ENCODE measurements at places on chromosomes 1 and 21. TPM values are rescaled to one million over a fixed set of nuclear protein-coding genes. Genes with fewer than 3 reads are reported as not detected.

- no peak for DNase-seq
Observed at GRCh38 chr1:228510803-228511413, 23.7 kb downstream of the RNF187 start.

GRCh38 chr1:154940651-154941194 is 4.2 kb upstream of the PMVK start:
- DNase-seq = no peak

DNA sequence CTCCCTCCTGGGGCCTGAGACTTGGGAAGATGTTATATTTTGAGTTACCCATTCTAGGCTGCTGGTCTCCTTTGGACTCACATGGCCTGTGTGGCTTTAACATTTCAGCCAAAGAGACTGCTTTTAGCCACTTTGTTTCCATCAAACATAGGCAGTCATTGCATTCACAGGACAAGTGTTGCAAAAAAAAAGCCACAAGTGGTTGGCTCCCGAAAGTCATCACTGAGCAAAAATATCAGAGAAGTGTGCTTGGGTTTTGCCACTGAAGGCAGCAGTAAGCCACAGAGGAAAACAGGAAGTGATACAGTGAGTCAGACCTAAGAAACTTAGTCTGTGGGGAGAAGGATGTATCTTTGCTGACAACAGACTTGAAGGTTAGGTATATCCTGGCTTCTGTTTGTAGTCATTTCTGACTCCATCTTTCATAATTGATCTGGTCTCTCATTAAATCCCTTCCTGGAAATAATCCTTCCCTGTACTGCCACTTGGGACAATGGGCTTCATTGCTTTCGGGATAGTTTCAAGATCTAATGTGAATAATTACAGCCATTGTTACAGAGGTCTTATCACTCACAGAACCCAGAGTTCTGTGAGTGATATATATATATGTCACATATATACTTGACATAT is 80.9 kb downstream of the COLGALT2 start:
- peak; percentile 29 for DNase-seq

- DNase-seq = peak; percentile 97
Observed at GRCh38 chr21:36319767-36320420, at the start of gene MORC3. TSS of gene MORC3 (plus strand) at chr21:36320197. CDS start at chr21:36320265, 68 bp downstream.

Gene SIK1
- polyA plus RNA-seq = 14.0 TPM

Gene TMPRSS3
- not detected for polyA plus RNA-seq

Gene TMEM201
- polyA plus RNA-seq = 8.0 TPM

DNA sequence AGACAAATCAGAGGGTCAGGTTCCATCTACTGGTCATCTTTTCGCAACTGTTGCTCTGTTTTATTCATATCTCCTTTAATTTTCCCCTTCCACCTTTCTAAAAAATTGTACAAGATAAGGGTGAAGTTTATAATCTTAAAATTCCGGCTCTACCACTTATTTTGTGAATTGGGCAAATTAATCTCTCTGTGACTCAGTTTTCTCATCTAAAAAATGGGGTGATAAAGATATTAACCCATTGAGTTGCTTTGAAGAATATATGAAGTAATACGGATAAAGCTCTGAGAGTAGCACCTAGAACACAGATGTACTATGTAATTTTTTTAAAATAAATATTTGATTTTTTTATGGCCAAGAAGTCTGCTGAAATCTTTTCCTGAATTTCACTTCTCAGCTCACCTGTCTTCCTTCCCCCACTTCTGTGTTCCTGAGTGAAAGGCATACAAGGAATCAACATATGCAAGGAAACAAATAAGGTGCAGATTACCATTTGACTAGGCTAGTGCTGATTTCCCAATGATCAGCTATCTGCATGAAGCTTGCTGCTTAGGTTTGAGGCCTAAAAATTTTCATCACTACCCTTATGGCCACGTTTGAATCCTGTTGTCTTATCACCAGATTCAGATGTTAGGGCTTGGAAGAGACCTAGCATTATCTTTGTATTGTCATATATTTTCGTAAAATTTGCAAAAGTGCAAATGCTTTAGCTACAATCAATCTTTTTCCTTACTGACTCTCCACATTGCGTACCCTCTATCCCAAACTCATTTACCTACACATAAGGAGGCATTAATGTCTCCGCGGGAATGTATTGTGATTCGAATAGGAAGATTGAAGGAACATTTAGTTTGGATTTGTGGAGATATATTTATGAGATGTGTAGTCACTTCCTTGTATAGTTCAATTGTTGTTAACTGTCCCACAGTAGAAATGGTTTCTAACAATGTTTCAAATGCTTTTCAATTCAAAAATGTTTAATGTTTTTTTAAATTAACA is 718.3 kb upstream of the PTBP2 start:
- no peak for DNase-seq

Gene PLEKHG5
- 3.4 TPM for polyA plus RNA-seq

DNA sequence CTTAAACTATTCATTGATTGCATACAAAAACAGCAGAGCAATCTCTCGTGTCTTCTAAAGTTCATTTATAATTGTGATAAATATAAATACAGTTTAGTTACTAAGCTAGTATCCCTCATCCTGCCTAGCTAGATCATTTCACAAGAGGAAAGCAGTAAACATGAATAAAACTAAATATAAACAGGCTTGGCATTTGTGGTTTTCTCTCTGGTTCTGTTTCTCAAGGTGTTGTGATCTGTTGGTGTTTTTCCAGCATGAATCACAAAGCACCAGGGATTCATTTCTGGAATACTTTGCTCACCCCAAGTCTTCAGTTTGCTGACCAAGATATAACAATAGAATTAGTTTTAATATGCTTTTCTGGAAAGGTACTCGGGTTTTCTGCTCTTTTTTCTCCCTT is 32.7 kb upstream of the GLIS1 start:
- no peak for DNase-seq

DNA sequence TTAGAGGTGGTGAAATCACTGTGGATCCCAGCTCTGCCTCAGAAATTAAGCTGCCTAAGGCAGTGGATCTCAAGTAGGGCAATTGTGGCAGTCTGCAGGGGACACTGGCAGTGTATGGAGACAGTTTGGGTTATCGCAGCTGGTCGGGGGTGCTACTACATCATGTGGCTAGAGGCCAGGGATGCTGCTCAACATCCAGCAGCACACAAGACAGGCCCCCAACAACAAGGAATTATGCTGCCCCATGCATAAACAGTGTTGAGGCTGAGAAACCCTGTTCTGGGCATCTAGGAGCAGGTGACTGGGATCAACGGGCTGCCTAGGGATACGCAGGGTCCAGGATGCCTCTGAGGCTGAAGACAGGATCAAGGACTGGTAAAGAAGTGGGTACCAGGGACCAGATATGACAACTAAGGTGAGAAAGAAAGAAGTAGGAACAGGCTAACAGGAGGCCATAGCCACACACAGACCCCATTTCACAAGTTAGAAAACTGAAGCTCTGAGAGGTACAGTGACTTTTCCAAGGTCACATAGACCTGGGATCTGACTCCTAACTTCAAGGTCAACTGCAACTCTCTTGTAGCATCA is 8.7 kb downstream of the BATF3 start:
- DNase-seq = no peak

Gene CFHR3
- 0.47 TPM for polyA plus RNA-seq

- no peak for DNase-seq
Observed at GRCh38 chr1:192402571-192402970, 85.8 kb downstream of the RGS21 start.

GRCh38 chr1:93822730-93823425 is 56.1 kb downstream of the DNTTIP2 start:
- DNase-seq = no peak

DNA sequence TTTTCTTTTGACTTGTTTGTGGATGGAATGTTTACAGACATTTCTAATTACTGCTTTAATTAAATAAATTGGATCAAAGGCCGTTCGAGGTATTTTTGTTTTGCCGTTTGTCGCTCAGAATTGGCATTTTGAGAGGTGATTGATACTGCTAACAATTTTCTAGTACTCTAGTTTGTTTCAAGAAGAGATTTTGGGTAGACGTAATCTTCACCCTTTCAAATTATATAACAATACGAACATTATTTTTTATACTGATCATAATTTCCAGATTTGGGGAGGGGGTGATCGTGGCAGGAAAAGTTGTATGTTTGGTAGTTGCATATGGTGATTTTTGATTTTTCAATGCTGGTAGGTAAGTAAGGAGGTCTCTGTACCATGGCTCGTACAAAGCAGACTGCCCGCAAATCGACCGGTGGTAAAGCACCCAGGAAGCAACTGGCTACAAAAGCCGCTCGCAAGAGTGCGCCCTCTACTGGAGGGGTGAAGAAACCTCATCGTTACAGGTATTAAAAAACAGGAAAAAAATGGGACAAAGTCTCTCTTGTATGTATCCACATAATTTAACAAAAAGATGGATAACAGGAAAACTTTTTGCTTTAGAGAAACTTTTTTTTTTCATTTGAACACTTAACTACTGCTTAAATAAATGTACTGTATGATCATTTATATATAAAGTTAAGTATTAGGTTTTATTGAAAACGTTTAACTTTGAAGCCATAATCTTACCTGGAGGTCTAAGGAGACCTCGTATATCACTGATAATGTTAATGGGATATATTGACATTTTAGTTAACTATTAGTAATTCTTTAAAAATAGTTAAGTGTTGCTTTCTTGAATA is 1.7 kb downstream of the H3-3A start:
- peak; percentile 26 for DNase-seq

Gene SLC25A34
- 0.19 TPM for polyA plus RNA-seq

DNA sequence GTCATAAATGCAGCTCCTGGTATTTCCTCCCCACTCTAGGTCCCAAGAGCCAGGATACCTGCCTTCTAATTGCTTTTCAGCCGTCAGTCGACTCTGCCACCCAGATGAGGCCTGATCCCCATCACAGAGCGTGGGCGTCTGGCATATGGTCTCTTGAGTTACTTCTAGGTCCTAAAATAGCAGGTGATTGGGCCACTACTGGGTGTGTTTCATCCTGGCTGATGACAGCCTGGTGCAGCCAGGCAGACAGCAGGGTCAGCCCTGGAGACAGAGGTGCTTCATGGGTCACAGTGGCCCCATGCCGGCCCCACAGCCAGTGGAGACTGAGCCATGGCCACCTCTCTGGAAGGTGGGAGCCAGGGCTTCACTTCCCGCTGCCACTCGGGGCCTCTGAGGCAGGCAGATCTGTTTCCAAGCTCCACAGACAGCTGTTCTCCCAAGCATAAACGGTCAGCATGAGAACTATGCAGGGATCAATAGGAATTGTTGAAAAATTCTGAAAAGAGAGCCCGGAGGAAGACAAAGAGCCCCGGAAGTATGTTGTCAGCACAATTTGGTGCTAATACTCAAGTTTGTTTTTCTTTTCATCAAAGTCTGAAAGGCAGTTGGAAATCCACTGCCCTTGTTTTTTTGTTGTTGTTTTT is 83.0 kb downstream of the MAN1C1 start:
- no peak for DNase-seq

DNA sequence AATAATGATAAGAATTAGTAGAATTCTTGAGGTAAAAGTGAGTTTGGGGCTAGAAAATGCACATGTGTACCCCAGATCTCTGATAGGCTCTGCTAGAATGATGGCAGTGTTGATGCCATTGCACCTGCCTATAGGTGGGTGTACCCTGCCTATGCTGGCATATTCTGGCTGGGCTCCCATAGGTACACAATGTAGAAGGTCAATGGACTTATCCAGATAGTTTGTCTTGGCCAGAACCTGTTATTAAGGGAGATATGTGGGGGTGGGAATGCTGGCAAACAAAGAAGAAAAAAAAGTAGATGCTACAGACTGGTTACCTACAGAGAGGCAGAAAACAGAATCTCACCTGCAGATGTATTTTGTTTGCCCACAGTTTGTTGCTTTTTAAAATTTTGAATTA is 14.1 kb upstream of the KLHDC8A start:
- no peak for DNase-seq

Gene MLLT11
- polyA plus RNA-seq = 26.0 TPM

Gene TUFT1
- polyA plus RNA-seq = 31.1 TPM

Gene RSPO1
- not detected for polyA plus RNA-seq

Gene MYBPH
- polyA plus RNA-seq = not detected
